ENCODE measurements at places on chromosomes 1 and 21.

- DNase-seq, result no peak
Measured at GRCh38 chr1:87462894-87463293, 134.2 kb downstream of the LMO4 start.

DNA sequence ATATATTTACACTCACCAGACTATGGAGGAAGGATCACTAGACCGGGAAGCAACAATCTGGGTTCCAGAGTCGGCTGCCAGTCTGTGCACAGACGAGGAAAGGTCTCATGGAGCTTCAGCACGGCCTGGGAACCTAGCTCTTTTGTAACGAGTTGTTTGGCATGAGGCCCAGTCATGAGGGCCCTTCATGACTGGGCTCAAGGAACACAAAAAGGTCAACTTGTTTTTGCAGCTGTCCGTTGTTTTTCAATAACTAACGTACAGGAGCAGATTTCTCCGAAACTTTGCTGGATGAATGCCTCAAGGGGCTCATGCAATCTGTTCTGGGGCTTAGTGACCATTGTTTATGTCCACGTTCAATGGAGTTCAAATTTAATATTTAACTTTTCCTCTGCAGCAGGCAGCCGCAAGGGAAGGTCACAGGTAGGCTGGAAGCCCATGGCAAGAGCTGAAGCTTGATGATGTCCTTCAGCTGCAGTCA, 5.9 kb upstream of the STUM start:
- no peak for DNase-seq

- DNase-seq, result no peak
Measured at GRCh38 chr21:14376854-14377253, 6.1 kb downstream of the HSPA13 start.

DNA sequence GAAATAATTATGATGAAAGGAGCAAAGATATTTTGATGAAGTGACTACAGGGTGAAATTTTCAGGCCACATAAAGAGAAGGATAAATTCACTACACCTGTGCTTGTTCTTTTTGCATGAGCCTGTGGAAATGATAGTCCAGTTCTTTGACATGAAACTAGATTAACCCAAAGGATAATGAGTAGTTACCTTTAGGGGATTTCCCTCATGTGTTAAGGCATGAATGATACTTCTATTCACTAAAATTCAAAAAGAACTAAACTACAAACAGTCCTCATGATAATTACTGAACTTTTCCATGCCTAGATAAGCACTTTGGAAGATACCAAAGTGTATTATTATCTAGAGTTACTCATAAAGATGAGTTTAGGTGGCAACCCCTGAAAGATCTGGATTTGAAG, 244.3 kb downstream of the PTPRC start:
- no peak for DNase-seq

- no peak for DNase-seq
Measured at GRCh38 chr21:39952265-39952664, 85.0 kb downstream of the PCP4 start.

All from esophagus squamous epithelium (tissue), 5 donors.